ENCODE measurements at places on chromosomes 12 and 14.

- DNase-seq = no peak
Measured at GRCh38 chr14:61346793-61347192, 25.4 kb downstream of the PRKCH start.

DNA sequence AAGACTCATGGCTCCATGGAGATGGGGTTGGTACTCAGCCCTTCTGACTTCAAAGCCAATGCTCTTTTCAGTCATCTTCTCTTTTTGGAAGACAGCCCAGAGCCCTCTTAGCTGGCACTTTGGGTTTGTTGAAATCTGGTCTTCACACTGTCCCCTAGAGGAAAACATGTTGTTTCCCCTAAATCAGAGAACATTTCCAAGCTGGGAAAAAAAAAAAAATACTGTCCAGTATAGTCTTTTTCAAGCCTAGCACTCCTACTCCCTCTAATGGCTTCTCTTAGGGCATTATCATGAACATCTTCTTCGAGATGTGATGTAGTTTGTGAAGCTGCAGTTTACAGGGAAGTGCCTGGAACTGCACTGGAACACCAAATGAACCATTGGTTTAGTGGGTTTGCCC is 3.0 kb upstream of the ZC3H14 start:
- DNase-seq = no peak

- no peak for DNase-seq
Measured at GRCh38 chr12:8622646-8623045, 10.0 kb upstream of the AICDA start.

DNA sequence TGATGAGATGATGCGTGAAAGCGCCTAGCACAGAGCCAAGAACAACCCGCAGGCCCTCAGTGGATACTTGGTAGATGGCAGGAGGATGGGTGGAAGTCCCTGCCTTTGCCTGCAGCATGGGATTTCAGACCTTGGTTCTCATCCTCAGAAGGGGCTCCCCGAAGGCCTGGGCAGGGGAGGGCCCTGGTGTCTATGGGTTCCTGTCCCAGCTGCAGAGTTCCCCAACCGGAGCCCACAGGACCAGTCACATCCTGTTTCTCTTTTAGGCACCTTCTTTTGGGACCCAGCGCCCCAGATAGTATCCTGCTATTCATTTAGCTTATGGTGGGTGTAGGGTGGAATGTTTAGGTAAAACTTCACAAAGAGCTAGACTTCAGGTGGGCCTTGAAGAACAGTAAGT is 55.5 kb downstream of the CALM1 start:
- no peak for DNase-seq

- no peak for DNase-seq
Measured at GRCh38 chr12:46717868-46718267, 107.9 kb downstream of the SLC38A4 start.

GRCh38 chr12:105026411-105026810 is 40.3 kb downstream of the NOPCHAP1 start:
- no peak for DNase-seq

DNA sequence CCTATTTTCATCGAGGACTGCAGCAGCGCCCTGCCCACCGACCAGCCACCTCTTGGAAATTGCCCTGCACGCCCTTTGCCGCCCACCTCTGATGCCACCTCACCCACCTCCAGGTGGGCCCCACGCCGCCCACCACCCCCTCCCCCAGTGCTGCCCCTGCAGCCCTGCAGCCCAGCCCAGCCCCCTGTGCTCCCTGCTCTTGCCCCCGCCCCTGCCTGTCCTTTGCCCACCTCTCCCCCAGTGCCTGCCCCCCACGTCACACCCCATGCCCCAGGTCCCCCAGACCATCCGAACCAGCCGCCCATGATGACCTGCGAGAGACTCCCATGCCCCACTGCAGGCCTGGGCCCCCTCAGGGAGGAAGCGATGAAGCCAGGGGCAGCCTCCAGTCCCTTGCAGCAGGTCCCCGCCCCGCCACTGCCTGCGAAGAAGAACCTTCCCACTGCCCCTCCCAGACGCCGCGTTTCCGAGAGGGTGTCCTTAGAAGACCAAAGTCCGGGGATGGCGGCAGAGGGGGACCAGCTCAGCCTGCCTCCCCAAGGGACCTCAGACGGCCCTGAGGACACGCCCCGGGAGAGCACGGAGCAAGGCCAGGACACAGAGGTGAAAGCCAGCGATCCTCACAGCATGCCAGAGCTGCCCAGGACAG is 96.5 kb downstream of the LGMN start:
- no peak for DNase-seq
